ENCODE measurements at places on chromosomes 11 and 22. TPM values are rescaled to one million over a fixed set of nuclear protein-coding genes. Genes with fewer than 3 reads are reported as not detected.
A peak's percentile ranks its signal among the peaks of the same experiment; 100 is the strongest.

- no peak overlapping the region for H3K27ac ChIP-seq
- no peaks in the 10 kb centered on the region for H3K27me3 ChIP-seq
- H3K4me1 ChIP-seq: no peaks in the 10 kb centered on the region
- DNase-seq: peak; percentile 71
These were observed 41.8 kb upstream of the TH start for GRCh38 chr11:2213384-2213842.

DNA sequence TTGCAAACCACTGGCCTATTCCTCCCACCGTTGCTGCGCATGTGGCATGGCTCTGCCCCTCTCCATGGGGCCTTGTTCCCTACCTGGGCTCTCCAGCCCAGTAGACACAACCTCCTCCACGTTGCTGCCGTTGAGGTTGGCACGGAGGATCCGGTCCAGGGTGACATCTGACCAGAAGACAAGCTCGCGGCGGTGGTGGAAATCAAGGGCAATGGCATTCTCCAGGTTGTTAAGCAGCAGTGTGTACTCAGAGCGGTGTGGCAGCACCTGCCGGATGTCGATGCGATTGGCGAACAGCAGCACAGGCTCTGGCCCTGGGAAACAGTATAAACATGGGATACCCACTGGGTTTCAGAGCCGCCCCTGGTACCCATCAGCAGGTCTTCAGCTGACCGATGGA is 23.8 kb downstream of the LRP4 start:
- no peaks in the 10 kb centered on the region for H3K36me3 ChIP-seq
- no peak overlapping the region for H3K27ac ChIP-seq
- DNase-seq: no peak

- H3K4me1 ChIP-seq: no peaks in the 10 kb centered on the region
- no peak for DNase-seq
- no peak overlapping the region for H3K27ac ChIP-seq
- H3K27me3 ChIP-seq: no peaks in the 10 kb centered on the region
These were observed 7.8 kb upstream of the FANCF start for GRCh38 chr11:22633354-22633902.

GRCh38 chr11:81907996-81908395 is 825.7 kb downstream of the FAM181B start:
- H3K4me1 ChIP-seq: no peaks in the 10 kb centered on the region
- H3K36me3 ChIP-seq: no peaks in the 10 kb centered on the region
- no peak overlapping the region for H3K27ac ChIP-seq

The CHRM1 gene
- not detected for total RNA-seq

The APOBEC3C gene
- total RNA-seq: 16.2 TPM

The SLC5A12 gene
- total RNA-seq: not detected

DNA sequence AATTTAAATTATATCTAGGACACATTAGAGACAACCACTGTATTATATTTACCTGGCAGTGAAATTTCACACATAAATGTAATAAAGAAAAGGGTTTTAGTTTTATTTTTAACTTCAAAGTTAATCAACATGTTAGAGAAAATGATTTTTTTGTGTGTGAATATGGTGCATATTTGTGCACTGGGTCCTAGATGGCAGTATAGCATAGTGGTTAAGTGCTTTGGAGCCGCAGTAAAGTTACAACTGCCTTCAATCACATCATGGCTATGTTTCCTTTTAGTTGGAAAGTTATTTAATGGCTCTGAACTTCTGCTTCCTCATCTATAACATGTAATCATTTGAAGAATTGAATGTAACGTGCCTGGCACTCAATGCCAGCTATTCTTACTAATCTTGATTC is 108.9 kb upstream of the DDI1 start:
- H3K4me1 ChIP-seq: peaks cover 14% of the 10 kb centered on the region
- no peak for DNase-seq
- H3K4me3 ChIP-seq: no peak overlapping the region
- H3K27ac ChIP-seq: no peak overlapping the region
- no peaks in the 10 kb centered on the region for H3K27me3 ChIP-seq

The MUC6 gene
- total RNA-seq: not detected

The RFPL3 gene
- not detected for total RNA-seq

DNA sequence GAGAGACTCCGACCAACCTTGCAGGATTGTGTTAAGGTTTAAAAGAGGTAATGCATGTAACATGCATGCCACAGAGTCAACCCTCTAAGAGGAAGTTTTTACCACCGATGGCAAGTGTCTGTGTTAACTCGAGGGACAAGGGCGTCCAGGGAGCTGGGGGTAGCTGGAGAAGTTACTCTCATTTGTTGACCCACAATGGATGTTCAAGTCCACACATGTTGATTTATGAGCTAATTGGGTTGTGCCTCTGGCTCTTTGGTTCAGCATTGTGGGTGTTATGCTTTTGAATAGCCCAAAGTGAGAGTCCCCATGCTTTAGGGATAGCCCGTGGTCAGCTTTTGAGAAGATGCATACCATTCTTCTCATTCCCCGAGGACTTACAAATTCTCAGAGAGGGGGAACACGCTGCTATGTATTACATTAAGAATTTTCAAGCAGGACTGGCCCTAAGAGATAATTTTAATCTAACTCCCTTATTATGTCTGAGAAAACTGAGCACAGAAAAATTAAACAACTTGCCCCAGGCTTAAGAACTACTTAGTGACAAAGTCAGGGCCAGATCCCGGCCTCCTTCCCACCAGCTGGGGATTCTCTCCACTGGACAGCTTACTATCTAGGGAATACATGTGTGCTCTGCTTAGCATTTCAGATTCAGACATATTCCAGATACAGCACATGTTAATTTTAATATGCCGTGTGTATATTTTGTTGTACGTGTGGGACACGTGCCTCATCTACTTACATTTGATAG is 5.2 kb upstream of the PLET1 start:
- no peak for DNase-seq
- no peaks in the 10 kb centered on the region for H3K27me3 ChIP-seq
- no peak overlapping the region for H3K4me3 ChIP-seq
- H3K4me1 ChIP-seq: no peaks in the 10 kb centered on the region
- H3K27ac ChIP-seq: no peak overlapping the region
- no peaks in the 10 kb centered on the region for H3K36me3 ChIP-seq
